ENCODE measurements at places on chromosomes 13 and 19. TPM values are rescaled to one million over a fixed set of nuclear protein-coding genes. Genes with fewer than 3 reads are reported as not detected.

NLRP7 gene
- not detected for total RNA-seq

PSG1 gene
- total RNA-seq = 0.06 TPM

PINLYP gene
- 2.8 TPM for total RNA-seq

LRP3 gene
- 4.2 TPM for total RNA-seq

TMEM190 gene
- not detected for total RNA-seq

SERPINE3 gene
- not detected for total RNA-seq

ZNF780B gene
- total RNA-seq = 6.3 TPM

DHRS12 gene
- 5.9 TPM for total RNA-seq

RFPL4A gene
- 2.3 TPM for total RNA-seq

PRX gene
- total RNA-seq = 1.1 TPM

SPRED3 gene
- total RNA-seq = 1.8 TPM

HMG20B gene
- total RNA-seq = 57.3 TPM

USP12 gene
- 39.0 TPM for total RNA-seq

ZNF177 gene
- 0.32 TPM for total RNA-seq

P2RY11 gene
- total RNA-seq = 1.1 TPM

PCP2 gene
- total RNA-seq = not detected

KIR3DL1 gene
- total RNA-seq = not detected

FAM124A gene
- 4.9 TPM for total RNA-seq

SULT2B1 gene
- total RNA-seq = not detected

RPS16 gene
- total RNA-seq = 80.1 TPM

SCN1B gene
- total RNA-seq = 5.4 TPM

NAPSA gene
- not detected for total RNA-seq

GPR12 gene
- total RNA-seq = not detected

ADGRE1 gene
- total RNA-seq = not detected

SIGLEC5 gene
- total RNA-seq = not detected

ANGPTL4 gene
- 26.3 TPM for total RNA-seq

MAG gene
- total RNA-seq = 0.69 TPM

RASAL3 gene
- total RNA-seq = 6.3 TPM

ONECUT3 gene
- not detected for total RNA-seq

OVOL3 gene
- total RNA-seq = not detected

ZNF134 gene
- 11.3 TPM for total RNA-seq

MTRF1 gene
- total RNA-seq = 7.9 TPM

MBOAT7 gene
- total RNA-seq = 31.6 TPM

HPN gene
- total RNA-seq = not detected

ZNF681 gene
- total RNA-seq = 2.5 TPM

ZNF442 gene
- total RNA-seq = 2.3 TPM

PEAK3 gene
- not detected for total RNA-seq

S1PR5 gene
- 0.13 TPM for total RNA-seq

ZNF729 gene
- total RNA-seq = not detected

CD37 gene
- not detected for total RNA-seq

CYP4F11 gene
- total RNA-seq = not detected
